ENCODE measurements at places on chromosomes 2 and 18.
A peak's percentile ranks its signal among the peaks of the same experiment; 100 is the strongest.

DNA sequence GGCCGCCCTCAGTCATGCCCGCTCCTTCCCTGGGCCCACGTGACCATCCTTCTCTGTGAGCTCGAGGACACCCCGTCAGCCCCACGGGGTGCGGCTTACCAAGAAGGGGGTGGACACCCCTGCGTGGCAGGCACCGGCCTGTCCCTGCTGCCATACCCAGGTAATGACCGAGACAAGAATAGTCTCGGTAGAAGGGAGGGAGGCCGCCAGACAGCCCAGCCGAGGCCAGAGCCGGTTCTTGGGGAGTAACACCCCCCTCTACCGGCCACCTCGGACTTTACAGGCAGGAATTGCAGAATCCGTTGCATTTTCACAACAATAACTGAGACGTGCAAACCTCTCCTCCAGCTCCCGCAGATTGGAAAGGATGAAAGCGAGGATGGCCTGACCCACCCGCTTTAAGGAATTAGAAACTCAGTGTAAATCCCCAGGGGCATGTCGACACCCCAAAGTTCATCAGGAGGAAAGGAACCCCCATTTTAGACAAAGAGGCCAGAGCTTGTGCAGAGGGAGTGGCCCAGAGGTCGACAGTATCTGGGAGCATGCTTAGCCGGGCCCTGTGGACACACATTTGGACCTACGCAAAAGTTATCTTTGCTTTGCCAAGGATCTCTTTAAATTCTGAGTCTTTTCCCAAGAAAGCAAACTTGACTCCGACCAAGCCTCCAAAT is 60.1 kb upstream of the GLI2 start:
- H3K4me1 ChIP-seq = no peaks in the 10 kb centered on the region
- H3K4me3 ChIP-seq = no peak overlapping the region
- no peaks in the 10 kb centered on the region for H3K27me3 ChIP-seq
- H3K27ac ChIP-seq = no peak overlapping the region
- no peak for DNase-seq

GRCh38 chr2:29065068-29065811 is 9.1 kb downstream of the PCARE start:
- H3K27me3 ChIP-seq = no peaks in the 10 kb centered on the region
- H3K4me1 ChIP-seq = peaks cover 41% of the 10 kb centered on the region
- H3K36me3 ChIP-seq = no peaks in the 10 kb centered on the region
- no peak overlapping the region for H3K4me3 ChIP-seq

DNA sequence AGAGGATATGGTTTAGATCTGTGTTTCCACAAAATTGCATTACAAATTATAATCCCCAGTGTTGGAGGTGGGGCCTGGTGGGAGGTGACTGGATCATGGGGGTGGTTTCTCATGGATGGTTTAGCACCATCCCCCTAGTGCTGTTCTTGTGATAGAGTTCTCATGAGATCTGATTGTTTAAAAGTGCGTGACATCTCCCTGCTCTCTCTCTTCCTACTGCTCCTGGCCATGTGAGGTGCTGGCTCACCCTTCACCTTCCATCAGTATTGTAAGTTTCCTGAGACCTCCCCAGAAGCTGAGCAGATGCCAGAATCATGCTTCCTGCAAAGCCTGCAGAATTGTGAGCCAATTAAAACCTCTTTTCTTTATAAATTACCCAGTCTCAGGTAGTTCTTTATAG is 33.1 kb downstream of the LHCGR start:
- H3K27ac ChIP-seq = no peak overlapping the region
- no peak overlapping the region for H3K4me3 ChIP-seq
- H3K36me3 ChIP-seq = no peaks in the 10 kb centered on the region
- H3K4me1 ChIP-seq = no peaks in the 10 kb centered on the region
- H3K27me3 ChIP-seq = no peaks in the 10 kb centered on the region

- H3K4me1 ChIP-seq = no peaks in the 10 kb centered on the region
- H3K27me3 ChIP-seq = no peaks in the 10 kb centered on the region
- no peak overlapping the region for H3K4me3 ChIP-seq
- no peak overlapping the region for H3K27ac ChIP-seq
- no peaks in the 10 kb centered on the region for H3K36me3 ChIP-seq
- DNase-seq = no peak
These were observed 4.7 kb upstream of the IL1RL2 start for GRCh38 chr2:102181919-102182635.

DNA sequence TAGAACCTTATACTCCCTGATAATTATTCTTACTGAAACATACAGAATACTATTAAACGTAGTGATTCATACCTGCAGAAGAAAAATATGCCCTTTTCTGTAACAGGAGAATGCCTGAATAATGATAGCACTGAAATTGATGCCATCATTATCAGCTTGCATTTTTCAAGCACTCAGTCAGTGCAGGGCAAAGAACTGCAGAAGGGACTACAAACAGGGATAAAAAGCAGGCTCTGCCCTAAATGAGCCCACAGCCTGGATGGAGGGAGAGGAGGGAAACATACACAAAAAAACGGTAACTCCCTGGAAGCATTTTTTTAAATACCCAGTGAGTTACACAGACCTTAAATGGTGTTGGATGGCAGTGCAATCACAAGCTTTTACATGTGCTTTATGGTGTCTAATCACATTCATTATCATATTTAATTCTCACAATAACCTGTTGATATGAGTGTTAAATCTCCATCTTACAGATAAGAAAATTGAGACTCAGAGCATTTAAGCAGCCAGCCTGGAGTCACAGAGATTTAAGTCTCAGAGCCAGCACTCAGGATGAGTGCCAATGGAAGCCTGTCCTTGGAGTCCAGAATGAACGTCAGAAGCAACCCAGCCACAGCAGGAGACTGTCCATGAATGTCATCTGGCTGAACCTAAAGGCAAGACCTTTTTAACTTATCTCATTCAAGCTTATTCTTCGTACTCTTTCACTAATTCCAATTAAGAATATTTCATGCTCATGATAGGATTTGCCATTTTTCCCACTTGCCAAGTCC is 139.3 kb upstream of the CTNNA2 start:
- no peaks in the 10 kb centered on the region for H3K27me3 ChIP-seq
- H3K4me1 ChIP-seq = no peaks in the 10 kb centered on the region
- no peaks in the 10 kb centered on the region for H3K36me3 ChIP-seq
- no peak overlapping the region for H3K27ac ChIP-seq
- no peak overlapping the region for H3K4me3 ChIP-seq
- no peak for DNase-seq

GRCh38 chr2:103287746-103288145 is 525.9 kb downstream of the TMEM182 start:
- H3K4me1 ChIP-seq = no peaks in the 10 kb centered on the region
- no peaks in the 10 kb centered on the region for H3K36me3 ChIP-seq
- H3K27me3 ChIP-seq = peaks cover 36% of the 10 kb centered on the region
- no peak overlapping the region for H3K4me3 ChIP-seq
- no peak for DNase-seq

DNA sequence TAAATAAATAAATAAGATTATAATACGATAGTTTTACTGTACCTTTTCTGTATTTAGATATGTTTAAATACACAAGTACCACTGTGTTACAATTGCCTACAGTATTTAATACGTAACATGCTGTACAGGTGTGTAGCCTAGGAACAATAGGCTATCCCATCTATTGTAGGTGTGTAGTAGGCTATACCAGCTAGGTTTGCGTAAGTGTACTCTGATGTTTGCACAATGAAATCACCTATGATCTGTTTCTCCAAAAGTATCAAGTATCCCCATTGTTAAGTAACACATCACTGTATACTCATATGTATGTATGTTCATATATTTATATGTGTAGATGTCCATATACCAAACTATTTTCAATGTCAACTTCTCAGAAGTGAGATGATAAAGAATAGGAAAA is 118.2 kb upstream of the RND3 start:
- H3K36me3 ChIP-seq = peaks cover 3% of the 10 kb centered on the region
- no peak for DNase-seq
- peaks cover 21% of the 10 kb centered on the region for H3K4me1 ChIP-seq

- peaks cover under 1% of the 10 kb centered on the region for H3K4me1 ChIP-seq
- no peak for DNase-seq
- H3K4me3 ChIP-seq = no peak overlapping the region
- H3K27me3 ChIP-seq = no peaks in the 10 kb centered on the region
- no peaks in the 10 kb centered on the region for H3K36me3 ChIP-seq
These were observed 668.9 kb upstream of the CHAC2 start for GRCh38 chr2:53098696-53099078.

DNA sequence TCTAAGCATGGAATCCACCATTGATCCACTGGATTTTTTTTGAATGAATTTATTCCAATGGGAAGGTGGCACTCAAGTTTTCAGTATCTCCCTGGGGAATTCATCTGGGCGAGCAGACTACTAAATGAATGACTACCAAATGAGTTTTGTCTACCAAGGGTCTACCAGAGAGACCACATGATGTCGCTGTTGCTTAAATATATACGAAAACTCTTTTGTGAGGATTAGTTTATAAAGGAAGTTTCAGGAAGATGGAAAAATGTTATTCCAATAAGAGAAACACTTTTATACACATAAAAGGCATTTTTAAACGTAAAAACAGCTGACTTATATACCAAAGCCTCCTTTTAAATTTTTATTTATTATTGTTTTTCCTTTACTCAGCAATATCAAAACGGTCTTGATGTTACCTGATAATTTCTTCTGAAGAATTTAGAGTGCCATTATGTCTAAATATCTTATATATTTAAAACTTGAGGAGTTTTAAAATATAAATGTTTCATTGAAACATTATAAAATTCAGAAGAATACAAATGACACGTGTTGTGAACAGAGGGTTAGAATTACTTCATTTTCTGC is 139.7 kb downstream of the HRH4 start:
- no peaks in the 10 kb centered on the region for H3K4me1 ChIP-seq
- H3K27ac ChIP-seq = no peak overlapping the region
- no peaks in the 10 kb centered on the region for H3K36me3 ChIP-seq
- DNase-seq = no peak
- no peak overlapping the region for H3K4me3 ChIP-seq

GRCh38 chr18:9771977-9772660 is 64.0 kb downstream of the RAB31 start:
- H3K27ac ChIP-seq = no peak overlapping the region
- H3K4me1 ChIP-seq = no peaks in the 10 kb centered on the region
- H3K27me3 ChIP-seq = no peaks in the 10 kb centered on the region
- no peaks in the 10 kb centered on the region for H3K36me3 ChIP-seq
- no peak for DNase-seq

DNA sequence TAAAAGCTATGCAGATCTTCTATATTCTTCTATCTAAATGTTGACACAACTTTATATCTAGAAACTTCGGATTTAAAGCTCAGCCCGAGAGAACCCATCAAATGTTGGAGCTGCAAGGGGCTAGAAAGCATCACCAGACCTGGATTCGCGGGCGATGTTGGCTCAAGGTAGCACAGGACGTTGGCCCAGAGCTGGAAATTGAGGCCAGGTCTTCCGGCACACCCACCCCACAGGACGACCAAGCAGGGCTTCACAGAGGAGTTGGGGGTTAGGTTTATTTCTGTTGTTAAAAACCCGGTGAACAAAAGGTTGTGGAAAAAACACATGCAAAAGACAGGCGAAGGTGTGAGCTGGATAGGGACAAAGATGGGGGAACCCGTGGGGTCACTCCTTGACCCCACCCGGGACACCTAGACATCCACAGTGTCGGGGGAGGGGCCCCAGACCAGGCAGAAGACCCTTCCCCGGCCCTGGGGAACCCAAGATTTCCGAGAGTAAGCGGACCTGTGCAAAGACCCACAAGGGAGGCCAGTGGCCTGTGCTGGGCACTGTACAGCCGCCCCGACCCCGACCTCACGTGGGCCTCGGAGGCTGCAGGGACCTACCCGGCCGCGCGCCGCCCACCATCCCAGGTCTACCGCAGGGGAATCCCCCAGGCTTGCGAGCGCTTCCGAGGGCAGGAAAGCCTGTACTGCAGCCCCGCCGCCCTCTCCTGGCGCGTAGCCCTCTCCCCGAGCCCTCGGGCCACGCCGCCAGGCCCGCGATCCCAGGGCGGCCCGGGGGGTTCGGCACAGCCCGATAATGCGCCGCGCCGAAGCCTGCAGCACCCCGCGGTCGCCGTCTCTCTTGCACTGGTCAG is 1.8 kb upstream of the AGBL5 start:
- H3K4me3 ChIP-seq = peak overlapping the region; percentile 73
- H3K27me3 ChIP-seq = no peaks in the 10 kb centered on the region
- peaks cover 8% of the 10 kb centered on the region for H3K36me3 ChIP-seq
- peak overlapping the region; percentile 64 for H3K27ac ChIP-seq
- H3K4me1 ChIP-seq = peaks cover 3% of the 10 kb centered on the region
- no peak for DNase-seq

- H3K27ac ChIP-seq = no peak overlapping the region
- H3K36me3 ChIP-seq = no peaks in the 10 kb centered on the region
- H3K27me3 ChIP-seq = no peaks in the 10 kb centered on the region
- no peak overlapping the region for H3K4me3 ChIP-seq
These were observed 235.2 kb downstream of the LNPK start for GRCh38 chr2:175766880-175767279.

- 0 out of 2 replicates have a peak, but pooled peaks cover 3% of the 10 kb centered on the region for H3K36me3 ChIP-seq
- H3K4me3 ChIP-seq = no peak overlapping the region
- DNase-seq = no peak
- no peak overlapping the region for H3K27ac ChIP-seq
- peaks cover 9% of the 10 kb centered on the region for H3K4me1 ChIP-seq
These were observed 15.5 kb downstream of the SLC25A12 start for GRCh38 chr2:171878481-171878993.

DNA sequence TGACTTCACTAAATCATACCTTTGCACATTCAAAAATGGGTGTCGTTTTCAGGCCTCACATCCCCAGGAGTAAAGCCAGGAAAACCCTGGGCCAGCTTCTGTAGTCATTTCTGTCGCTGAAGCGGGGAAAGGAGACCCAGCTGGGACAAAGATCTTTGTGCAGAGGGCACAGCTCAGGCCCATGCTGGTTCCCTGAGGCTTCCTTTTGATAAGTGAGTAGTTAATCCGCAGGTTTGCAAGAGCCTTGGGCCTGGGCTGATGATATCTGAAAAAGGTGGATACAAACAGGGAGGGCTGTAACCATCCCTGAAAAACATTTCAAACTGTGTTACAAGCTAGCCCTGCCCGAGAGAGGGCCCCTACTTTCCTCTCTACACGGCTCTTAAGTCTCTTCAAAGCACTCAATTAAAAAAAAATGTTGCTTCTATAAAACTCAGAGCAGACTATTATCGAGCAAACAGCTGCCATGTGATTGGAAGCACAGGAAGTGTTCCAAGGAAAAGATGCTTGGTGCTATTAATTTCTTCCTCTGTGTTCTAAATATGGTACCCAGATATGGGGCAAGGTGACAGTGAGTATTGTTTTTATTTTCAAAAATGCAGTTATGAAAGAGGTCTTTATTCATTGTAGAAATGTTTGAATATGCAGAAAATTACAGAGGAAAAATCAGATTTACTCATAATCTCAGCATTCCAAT is 117.2 kb downstream of the LNPK start:
- no peak overlapping the region for H3K4me3 ChIP-seq
- no peaks in the 10 kb centered on the region for H3K36me3 ChIP-seq
- no peak overlapping the region for H3K27ac ChIP-seq
- DNase-seq = no peak
- H3K4me1 ChIP-seq = no peaks in the 10 kb centered on the region
- H3K27me3 ChIP-seq = no peaks in the 10 kb centered on the region

- H3K36me3 ChIP-seq = no peaks in the 10 kb centered on the region
- H3K4me1 ChIP-seq = no peaks in the 10 kb centered on the region
- peak; percentile 23 for DNase-seq
- H3K4me3 ChIP-seq = no peak overlapping the region
- no peak overlapping the region for H3K27ac ChIP-seq
These were observed 227.6 kb downstream of the DYSF start for GRCh38 chr2:71680925-71681324.

Data from RWPE2 (cell line).